Stimulated activated CD8-positive, alpha-beta memory T cell treated with anti-CD3 and anti-CD28 coated beads, Interleukin-15, amount 100 ng/mL, for 4 hours (primary cell): ENCODE measurements at places on chromosomes 6 and 20.

GRCh38 chr6:34030831-34031624 is 114.9 kb downstream of the GRM4 start:
- no peak for DNase-seq

DNA sequence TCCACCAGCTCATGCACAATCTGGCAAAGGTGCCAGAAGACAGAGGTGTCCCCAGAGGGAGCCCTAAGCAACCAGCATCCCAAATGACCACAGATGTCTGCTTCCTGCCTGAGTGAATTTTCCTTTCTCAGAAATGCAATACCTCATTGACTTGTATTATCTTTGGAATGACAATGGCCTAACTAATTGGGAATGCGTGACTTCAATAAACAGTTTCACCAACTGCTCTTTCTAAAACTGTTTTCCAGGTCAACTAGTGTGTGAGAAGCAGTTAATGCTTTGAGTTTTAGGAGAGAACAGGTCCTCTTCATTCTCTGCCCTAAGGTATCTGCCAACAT is 108.9 kb upstream of the SNX9 start:
- no peak for DNase-seq

DNA sequence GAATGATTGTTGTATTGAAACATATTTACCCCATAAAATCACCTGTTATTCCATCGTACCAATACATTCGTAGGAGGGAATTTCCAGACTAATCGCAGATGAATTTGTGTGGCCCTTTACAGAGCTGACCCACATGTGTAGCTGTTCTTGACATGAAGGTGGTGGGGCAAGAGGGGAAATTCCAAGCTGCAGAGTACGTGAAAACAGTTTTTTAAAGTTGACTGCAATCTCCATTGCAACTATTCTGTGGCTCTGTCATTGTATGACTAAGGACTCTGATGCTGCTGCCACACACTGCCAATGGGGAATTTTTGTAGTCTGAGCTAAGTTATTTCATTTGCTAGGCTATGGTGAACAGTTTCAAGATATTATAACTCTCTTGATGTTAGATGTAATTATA is 46.4 kb upstream of the ADTRP start:
- DNase-seq = no peak

DNA sequence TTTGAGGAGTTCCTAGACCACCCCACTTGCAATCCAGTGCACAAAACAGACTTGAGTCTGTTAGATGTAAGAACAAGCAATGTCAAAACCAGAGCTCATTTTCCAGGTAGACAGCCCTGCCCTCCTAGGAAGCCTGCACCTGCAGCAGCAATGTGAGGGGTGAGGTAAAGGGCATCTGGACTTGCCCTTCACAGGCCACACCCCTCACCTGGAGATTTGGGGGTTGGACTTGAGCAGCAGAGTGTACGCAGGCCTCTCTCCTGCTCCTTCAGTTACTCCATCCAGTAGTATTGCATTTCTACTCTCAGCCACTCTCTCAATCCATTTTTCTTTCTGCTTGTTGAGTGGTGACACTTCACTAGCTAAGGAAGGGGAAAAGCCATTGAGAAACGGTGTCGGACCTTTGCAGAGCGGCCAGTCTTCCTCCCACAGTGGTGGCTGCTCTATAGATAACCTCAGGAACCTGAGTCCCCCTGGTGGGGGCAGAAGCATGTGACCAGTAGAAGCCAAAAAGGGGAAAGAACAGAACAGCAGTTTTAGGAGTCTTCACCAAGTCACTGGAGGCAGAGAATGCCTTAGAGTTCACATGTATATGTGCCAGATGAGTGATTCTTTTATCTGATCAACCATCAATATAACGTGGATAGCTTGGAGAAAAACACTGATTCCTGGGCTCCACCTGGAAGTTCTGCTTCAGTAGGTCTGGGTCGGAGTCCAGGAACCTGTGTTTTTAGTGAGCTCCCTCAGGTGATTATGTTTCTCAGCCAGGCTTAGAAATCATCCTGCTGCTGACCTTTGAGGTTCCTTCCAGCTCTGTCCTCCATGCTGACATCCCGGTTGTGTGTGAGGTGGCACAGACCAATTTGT is 28.0 kb downstream of the ARFGEF2 start:
- DNase-seq = no peak

DNA sequence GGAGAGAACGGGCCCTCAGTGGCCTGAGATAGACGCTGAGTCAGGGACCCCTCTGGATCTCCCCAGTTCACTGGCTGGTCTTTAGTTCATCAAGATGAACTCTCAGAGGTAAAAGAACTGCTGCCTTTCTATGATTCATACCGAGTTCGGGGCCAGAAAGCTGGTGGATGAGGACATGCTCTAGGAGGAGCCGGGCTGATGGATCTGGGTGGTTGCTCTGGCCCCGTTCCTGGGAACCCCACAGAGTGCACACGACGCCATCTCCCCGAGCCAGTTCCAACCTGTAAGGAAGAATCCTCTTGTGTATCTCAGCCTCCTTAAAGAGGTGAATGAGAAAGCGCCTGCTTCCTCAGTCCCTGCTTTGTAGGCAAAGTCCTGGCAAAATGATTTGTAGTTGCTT is 142.6 kb upstream of the PDE10A start:
- DNase-seq = no peak

DNA sequence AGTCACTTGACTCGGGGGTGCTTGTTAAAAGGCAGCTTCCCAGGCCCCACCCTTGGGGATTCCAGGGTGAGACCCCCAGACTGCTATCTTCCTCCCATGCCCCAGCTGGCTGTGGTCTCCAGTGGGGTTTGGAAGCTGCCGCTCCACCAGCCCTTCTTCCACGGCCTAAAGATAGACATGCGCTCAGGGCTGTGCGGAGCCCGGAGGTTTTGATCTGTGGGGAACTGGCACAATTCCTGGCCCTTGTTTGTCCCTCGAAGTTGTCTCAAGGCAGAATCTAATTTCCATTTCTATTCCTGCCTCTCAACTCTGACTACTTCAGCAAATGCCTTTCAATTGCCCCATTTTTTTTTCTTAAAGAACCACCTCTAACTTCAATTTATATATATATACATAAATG is 120.7 kb upstream of the SRSF6 start:
- no peak for DNase-seq

- no peak for DNase-seq
Observed at GRCh38 chr6:56259234-56260077, 12.1 kb upstream of the COL21A1 start.

GRCh38 chr6:168992446-168993144 is 261.1 kb downstream of the THBS2 start:
- no peak for DNase-seq

GRCh38 chr6:134750669-134751068 is 199.2 kb downstream of the ALDH8A1 start:
- no peak for DNase-seq

- DNase-seq = no peak
Observed at GRCh38 chr6:130834482-130835251, 7.5 kb downstream of the SMLR1 start.

- DNase-seq = no peak
Observed at GRCh38 chr6:158279615-158280014, 32.6 kb upstream of the TULP4 start.

DNA sequence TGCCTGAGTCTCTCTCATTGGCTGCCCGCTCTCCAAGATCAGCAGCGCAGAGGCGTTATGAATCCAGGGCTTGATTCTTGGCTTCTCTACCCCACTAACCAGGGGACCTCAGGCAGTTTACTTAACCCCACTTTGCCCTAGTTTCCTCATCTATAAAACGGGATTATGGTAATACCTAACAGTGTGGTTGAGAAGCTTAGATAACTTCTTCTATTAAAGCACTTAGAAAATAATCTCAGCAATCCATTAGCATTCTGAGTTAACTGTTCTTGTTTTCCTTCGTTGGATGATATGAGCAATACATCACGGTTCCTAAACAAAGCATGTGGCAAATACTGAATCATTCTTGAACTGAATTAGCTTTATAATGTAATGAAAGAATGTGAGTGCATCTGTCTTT is 116.3 kb upstream of the FKBP1C start:
- DNase-seq = no peak

DNA sequence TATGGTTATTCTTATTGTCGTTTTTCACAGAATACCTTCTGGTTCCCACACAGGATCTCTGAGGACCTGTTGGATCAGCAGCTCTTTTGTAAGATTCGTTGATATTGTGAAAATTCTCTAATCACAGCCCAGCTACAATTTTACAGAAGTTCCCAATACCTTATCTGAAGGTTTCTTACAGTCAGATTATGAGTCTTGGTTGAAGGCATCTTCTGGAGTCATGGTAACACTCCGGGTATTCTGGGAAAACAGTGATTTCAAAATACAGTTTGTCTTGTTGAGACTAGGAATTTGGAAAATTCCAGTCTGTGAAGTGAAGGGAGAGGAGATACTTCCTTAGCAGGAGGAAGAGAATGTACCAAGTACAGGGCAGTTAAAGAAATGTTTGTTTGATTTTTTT is 22.2 kb upstream of the HLA-C start:
- DNase-seq = no peak

DNA sequence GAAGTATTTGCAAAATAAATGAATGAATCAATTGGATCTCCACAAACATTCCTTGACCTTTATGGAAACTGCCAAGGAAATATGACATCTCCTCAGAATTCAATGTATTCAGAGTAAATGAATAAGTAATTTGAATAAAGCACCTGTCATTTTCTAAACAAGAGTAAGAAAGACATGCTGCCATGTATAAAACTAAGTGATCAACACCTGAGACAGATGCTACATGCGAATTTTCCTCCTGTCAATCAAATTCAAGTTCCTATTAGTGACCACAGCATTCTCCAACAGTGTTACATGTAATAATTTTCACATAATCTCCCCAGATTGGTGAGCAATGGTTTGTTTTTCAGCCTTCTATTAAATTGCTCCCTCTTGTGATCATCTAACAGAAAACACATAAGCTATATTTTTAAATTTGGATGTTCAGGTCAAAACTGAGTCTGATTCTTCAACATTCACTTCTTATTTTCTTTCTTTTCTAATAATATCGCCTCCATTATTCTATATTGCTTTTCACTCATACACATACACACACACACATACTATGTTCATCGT is 163.2 kb upstream of the RNF217 start:
- no peak for DNase-seq

DNA sequence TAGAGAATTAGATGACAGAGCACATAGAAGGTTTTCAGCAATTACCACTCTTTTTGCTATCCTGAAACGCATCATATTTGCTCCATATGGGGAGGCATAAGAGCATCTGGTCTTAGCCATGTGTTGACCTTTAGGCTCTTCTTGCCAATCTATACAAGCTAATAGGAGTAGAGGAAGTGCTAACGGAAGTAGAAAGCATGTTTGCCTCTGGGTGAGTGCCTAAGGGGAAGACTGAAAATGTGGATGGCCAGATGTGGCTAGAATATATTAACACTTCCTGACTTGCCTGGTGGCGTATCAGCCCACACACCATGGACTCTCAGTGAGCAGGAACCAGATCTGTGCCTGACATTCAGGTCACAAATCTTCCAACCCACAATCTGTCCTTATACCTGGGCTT is 136.3 kb downstream of the LRRC1 start:
- DNase-seq = no peak

- no peak for DNase-seq
Observed at GRCh38 chr6:10141746-10142443, 273.0 kb downstream of the TFAP2A start.

GRCh38 chr6:56938649-56939191 is 16.2 kb upstream of the BEND6 start:
- no peak for DNase-seq

DNA sequence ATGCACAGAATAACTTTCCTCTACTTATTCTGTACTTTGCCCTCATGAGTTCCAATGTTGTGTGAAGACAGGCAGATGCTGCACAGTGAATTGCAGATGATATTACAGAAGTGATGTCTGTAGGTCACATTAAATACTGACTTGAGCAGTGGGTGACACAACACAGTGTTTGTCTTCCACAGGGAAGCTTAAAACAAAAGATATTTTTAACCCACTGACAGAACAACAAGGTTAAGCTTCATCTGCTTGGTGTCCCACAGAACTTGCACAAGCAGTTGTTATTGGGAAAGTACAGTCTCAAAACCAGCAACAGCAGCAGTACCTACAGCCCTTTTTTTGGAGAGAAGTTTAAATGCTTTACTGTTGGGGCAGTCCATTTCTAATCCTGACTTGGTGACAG is 10.5 kb downstream of the SUMO4 start:
- no peak for DNase-seq

DNA sequence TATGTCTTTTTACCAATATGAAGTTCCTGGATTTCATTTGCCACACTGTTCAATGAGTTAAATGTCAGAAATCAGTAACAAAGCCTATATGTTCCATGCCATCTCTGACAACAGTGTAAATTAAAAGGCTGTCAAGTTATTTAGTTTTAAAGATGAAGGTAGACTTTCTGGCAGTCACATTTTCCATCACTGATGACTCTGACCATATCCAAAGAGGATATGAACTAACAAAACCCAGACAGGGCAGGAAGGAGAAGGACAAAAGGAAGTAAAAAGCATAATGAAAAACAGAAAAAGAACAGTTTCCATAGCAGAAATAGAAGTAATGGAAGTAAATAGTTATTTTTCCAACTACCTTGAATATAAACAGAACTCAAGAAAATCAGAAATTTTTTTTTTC is 242.3 kb downstream of the UBE3D start:
- no peak for DNase-seq

DNA sequence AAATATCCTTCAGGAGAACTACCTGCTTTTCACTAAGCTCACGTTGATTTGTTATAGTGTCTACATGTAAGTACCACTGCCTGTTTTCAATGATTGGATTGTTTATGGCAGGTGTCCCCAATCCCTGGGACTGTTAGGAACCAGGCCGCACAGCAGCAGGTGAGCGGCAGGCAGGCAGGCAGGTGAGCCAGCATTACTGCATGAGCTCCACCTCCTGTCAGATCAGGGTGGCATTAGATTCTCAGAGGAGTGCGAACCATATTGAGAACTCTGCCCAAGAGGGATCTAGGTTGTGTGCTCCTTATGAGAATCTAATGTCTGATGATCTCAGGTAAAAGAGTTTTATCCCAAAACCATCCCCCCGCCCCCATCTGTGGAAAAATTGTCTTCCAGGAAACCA is 303.3 kb downstream of the EYA4 start:
- no peak for DNase-seq

DNA sequence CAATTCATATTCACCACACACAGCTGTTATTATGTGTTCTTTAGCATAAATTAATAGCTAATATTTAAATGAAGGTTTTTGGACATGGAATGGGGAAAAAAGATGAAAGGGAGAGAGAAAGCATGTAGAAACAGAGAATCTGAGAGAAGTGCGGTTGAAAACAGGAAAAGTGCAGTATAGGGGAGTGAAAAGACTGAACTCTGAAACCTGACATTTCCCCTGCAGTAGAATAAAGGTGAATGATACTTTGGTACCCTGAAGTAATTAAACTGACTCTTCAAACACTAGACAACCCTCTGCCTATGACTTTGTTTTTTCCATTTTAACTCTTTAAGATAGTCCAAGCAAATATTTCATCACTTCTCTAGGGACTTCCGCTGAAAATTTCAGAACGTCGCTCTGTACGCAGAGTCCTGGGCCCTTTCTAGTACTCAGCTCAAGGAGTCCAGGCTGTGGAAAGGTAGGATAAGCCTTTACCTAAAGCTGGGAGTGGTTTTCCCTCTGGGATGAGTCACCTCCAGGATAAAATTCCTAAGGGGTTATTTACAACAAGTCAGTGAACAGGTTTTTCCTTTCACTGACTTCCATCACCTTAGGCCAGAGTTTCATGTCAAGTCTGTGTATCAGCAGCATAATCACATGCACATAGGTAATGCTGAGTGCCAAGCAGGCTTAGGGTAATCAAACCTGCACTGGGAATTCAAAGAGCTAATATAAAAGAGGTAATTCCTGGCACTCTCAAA is 614.5 kb downstream of the PKHD1 start:
- no peak for DNase-seq
